SW 1271 (cell line): ENCODE measurements at places on chromosomes 11 and 22.
A peak's percentile ranks its signal among the peaks of the same experiment; 100 is the strongest.

DNA sequence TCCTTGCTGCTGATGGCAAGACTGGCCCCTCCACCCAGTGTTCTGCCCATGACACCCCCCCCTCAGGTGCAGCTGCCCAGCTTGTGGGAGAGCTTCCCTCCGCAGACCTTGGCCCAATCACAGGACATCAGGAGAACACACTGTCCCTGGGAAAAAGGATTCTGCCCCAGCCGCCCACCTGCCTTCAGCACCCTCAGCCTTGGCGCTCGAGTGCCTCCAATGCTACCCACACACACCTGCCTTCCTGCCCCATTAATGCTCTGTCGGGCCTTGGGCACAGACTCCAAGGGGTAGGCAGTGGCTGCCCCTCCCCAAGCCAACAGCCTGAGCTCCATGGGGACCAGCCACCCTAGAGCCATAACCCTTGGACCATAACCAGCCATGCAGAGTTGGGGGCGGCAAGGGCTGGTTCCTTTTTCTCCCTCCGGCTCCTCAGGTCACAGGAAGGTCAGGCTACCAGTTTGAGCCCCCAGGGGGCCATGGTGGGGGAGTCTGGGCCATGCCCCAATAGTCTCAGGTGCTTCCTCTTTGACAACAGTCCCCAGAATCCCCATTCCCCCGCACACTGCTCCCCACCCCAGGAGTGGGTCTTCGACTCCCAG is 1.3 kb upstream of the ZNF70 start:
- no peak for DNase-seq

DNA sequence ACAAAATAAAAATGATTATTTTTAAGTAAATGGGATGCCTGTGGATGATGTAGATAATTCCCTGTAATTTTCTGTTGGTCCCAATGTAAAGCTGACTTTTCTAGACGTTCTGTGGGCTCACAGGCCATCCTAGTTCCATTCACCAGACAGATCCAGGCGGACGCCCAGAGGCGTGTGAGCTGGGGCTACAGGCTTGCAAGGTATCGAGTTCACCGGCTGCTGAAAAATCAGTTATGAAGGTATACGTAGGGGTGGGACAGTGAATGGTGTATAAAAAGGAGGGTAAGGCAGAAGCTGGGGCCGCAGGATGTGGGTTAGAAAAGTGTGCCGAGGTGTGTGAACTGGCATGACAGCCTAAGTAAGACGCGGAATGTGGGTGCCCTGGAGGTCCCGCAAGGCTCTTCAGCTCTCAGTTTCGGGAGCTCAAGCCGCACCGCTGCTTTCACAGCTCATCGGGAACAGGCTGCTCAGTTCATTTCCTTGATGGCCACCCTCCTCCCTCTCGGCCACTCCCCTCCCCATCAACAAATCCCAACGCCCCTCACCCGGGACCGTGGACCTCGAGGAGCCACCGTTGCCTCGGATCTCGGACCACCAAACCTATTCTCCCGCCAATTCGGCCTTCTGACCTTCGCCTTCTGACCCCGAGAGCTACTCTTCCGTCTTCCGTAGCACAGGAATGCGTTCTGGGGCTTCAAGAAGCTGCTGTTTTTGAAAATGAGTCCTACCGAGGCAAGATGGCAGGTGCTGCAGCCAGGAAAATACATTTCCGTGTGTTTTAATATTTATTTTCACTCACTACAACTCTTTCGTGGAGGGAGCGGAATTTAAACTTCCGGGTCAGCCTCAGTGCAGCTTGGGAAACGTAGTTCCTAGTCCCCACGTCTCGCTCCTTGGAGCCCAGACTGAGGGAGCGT is at the start of gene XNDC1N:
Gene XNDC1N, minus strand, starts transcription at position 775 of the 917 bp plus-strand sequence. CDS start 5,241 bp downstream, outside the sequence.
- peak; percentile 88 for DNase-seq

- no peak for DNase-seq
These were observed 60.6 kb downstream of the TIMP3 start for GRCh38 chr22:32862083-32862482.

GRCh38 chr22:41513391-41513790 is 30.9 kb downstream of the POLR3H start:
- no peak for DNase-seq

DNA sequence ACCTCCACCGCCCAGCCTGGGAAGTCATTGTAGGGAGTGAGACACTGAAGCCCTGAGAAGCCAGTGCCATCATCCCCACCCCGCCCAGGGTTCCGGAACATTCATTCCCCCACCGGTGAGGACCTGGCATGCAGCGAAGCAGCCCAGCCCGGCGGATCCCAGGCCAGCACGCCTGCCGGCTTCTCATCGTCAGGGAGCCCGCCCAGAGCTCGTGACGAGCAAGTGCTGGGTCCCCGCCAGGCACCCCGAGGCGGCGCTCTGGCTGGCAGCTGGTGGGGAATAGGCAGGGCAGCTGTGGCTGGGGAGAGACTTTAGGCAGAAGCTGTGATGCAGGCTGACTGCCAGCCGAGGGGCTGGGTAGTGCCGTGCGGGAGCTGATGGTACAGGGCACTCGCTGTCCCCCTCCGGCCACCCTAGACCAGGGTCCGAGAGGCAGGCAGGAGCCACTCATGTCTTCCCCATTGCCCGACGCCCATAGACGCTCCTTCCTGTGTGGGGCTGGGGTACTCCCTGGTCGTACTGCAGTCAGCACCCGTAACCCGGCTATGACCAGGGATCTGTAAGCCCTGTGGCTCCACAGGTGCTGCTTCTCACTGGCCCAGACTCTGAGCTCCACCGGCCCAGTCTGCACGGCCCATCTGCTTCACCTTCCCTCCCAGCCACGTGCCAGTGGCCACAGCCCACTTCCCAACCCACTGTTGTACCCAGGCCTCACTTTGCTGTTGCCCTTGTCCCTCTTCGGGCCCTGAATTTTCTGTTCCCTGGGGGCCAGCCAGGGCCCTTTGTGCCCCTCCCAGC is 24.5 kb upstream of the CABP7 start:
- no peak for DNase-seq

DNA sequence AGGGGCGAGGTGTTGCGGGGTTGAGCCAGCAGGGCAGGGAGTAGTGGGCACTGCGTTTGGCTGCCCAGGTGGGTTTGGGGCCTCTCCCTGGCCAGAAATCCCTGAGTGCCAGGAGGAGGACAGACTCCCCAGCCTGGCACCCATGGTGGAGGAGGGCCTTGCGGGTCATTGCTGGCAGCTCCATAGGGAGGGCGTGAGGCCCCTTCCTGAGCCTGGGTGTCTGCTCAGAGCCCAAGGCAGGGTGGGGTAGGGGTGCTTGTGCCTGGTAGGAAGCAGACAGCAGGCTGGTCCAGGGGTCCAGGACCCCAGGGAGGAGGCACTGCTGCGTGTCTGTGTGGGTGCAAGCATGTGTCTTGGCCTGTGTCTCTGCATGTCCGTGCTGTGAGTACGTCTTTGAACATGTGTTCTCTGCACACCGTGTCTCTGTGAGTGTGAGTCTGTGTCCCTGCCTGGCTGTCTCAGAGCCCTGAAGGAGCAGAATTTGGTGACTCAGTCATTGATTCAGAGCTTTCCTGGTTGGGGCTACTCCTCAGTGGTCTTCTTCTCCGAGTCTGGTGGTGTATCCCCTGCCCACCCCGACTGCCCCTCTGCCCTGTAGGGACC is 3.9 kb downstream of the TSPAN4 start:
- no peak for DNase-seq

DNA sequence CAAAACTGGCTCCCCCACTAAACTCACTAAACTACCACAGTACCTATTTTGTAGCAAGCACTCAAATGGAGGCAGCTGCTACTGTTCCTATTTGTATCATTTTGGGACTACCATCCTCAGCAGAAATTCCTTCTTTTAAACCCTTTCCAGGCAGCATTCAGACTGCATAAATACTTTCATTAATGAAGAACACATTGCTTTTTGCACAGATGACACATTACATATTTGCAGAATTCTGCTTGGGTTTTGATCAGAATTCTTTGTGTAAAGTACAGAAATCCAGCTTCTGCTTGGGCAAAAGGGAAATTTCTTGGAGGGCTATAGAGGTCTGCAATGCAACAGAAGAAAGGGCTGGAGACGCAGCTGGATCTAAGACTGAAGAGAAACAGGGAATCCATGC is 24.2 kb downstream of the RBX1 start:
- no peak for DNase-seq

DNA sequence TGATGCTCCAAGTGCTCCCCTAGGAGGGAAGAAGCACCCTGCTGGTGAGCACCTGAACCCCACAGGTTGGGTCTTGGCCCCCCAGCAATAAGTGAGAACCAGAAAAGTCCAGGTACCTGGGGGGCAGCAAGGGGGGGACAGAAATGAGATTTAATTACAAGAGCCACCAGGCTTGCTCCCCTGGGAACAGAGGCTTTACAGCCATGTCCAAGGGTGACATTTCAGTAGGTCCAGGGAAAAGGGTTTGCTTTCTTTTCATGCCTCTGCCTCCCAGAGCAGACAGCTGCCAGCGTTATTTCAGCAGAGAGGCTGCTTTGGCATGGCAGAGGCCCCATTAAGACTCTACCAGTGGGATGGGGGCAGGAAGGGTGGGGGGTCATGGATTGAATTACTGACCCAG is 437.7 kb downstream of the BUD13 start:
- DNase-seq, result no peak

DNA sequence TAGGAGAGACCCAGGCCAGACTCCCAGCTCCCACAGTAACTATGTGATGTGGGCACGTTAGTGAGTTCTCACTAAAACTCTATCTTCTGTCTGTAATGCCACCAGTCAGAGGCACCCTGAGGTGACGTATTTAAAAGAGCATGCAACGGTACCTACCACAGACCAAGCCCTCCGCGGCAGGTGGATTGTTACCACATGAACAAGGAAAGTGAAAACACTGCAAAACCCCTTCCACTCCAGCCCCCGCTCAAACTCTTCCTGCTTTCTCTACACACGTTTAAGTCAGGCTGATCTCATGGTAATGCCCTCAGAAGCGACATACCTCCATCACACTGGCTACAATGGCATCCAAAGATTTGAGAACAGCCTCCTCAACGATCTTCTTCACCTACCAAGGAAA is 36.7 kb downstream of the SERPIND1 start:
- DNase-seq, result no peak

GRCh38 chr11:72583177-72583553 is 91.1 kb downstream of the PDE2A start:
- no peak for DNase-seq
